ENCODE measurements at places on chromosomes 6 and 20.
A peak's percentile ranks its signal among the peaks of the same experiment; 100 is the strongest.

- no peak for DNase-seq
Observed at GRCh38 chr20:63697357-63697867, 960 bp downstream of the TNFRSF6B start.

GRCh38 chr6:118551063-118552053 lies 3.3 kb downstream of the PLN start:
- DNase-seq = peak; percentile 45

DNA sequence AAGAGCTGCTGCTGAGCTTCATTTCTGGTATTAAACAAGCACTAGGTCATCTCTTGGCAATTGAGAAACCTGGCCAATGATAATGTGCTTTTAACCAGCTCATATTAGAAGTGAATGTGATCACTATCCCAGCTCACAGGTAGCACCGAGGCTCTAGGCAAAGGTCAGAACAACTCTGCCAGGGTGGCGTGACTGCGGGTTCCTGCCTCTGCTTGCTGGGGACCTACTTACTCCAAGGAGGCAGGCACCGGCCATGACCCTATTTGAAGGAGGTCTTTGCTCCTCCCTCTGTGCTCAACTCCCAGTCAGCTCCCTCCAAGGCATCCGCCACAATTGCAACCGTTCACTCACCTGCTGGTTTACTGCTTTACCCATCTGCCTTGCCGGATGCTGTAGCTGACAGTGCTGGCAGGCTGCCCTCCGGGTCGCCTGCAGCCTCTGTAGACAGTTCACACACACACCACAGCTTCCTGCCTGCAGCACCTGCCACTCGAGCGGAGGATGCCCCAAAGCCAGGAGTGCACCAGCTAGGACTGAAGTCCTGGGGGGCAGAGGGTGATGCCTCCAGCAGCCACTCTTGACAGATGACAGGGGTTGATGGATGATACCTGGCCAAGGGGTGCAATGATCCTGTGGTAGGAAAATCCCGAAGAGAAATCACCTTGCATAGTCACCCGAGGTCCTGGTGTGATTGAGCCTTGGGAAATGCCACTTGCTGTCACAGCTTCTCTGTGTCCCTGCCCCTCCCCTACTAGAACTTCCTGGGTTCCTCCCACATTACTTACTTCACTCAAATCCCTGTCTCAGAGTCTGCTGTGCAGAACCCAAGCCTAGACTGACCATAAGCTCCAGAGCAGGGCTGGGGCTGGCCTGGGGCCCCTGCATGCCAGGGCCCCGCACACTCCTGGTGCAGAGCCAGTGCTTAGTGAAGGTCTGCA lies 8.8 kb upstream of the VSX1 start:
- DNase-seq = peak; percentile 80

DNA sequence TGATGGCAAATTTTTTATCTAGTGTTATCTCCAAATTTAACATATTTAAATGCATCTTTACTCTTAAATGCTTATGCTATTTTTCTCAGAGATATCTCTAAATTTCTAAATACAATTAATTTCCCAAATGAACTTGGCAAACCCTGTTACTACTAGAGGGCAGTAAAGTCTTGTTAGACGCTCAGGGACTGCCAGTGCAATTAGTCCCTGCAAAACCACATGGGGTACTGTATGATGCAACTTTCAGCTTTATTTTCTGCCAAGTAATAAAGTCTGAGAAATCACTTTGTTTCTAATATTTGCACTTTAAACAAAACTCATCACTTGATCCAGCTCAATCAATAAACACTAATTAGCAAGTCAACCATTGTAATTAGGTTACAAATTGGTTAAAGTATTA lies 76.0 kb upstream of the ADGRB3 start:
- peak; percentile 37 for DNase-seq

- DNase-seq = peak; percentile 26
Observed at GRCh38 chr6:41705996-41706835, 29.2 kb downstream of the TFEB start.

DNA sequence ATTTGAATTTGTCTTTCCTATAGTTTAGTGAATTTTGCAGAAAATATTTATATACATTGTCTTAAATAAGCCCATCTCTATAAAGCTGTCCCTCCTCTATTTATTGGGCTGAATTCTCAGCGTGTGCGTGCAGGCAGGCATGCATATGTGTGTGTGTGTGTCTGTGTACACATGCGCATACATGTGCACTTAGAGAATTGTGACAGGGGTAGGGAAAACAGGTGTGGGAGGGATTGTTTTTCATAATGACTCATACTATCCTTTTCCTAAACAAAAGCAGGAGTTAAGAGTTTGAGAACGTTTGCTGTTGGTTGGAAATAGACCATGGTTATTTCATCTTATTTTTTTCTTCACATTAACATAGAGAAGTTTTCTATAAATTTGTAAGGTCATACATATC lies 43.4 kb upstream of the FABP7 start:
- peak; percentile 10 for DNase-seq

DNA sequence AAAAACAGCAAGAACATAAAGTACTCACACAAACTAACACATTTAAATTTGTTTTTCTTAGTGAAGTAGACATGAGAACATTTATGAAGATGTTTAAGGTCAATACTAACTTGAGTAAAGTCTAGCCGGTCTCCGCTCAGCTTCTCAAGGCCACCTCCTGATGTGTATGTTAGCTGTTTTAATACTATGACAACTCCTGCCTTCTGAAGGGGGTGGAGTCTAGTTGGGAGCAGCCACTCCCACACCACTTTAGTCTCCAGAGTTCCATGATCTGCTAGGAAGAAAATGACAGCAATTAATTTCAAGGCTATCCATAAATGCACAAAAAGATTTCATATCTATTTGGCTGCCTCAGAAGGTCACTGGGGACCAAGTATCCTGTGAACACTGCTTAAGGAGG lies at the start of gene GSTA3:
GSTA3 (minus strand) TSS at position 168 of the 400 bp plus-strand sequence. CDS start 3,864 bp downstream, outside the sequence.
- DNase-seq = no peak

DNA sequence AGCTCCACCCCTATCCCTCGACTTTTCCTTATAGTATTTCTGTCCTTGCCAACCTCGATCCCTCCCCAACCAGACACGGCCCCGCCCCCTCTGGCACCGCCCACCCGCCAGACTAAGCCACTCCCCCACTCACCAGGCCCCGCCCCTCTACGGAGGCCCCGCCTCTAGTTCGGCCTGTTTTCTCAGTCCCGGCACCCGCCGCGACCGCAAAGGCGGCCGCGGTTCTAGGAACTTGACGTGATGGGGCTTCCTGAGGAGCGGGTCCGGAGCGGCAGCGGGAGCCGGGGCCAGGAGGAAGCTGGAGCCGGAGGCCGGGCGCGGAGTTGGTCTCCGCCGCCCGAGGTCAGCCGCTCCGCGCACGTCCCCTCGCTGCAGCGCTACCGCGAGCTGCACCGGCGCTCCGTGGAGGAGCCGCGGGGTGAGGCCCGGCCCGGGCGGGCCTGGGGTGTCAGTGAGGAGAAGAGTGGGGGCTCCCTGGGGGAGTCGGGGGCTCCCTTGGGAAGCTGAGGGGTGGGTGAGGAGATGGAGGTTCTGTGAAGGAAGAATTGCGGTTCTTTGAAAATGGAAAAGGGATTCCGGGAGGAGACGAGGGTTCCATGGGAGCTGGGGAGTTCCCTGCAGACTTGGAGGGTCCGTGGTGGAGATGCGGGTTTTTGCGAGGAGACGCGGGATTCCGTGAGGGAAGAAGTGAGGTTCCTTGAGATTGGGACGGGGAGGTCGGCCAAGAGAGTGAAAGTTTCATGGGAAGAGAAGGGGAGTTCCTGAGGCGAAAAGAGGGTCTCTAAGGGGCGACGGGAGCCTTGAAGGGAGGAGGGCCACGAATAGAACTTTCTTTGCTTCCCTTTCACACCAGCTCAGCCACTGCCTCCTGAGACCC lies at the start of gene ACSS2:
ACSS2 (plus strand) TSS at position 207 of the 877 bp plus-strand sequence; CDS start at position 241, 34 bp downstream.
- DNase-seq = no peak

- DNase-seq = no peak
Observed at GRCh38 chr6:79941489-79942151, 5.7 kb downstream of the ELOVL4 start.

GRCh38 chr6:57130661-57131177 lies 40.7 kb downstream of the ZNF451 start:
- DNase-seq = no peak

DNA sequence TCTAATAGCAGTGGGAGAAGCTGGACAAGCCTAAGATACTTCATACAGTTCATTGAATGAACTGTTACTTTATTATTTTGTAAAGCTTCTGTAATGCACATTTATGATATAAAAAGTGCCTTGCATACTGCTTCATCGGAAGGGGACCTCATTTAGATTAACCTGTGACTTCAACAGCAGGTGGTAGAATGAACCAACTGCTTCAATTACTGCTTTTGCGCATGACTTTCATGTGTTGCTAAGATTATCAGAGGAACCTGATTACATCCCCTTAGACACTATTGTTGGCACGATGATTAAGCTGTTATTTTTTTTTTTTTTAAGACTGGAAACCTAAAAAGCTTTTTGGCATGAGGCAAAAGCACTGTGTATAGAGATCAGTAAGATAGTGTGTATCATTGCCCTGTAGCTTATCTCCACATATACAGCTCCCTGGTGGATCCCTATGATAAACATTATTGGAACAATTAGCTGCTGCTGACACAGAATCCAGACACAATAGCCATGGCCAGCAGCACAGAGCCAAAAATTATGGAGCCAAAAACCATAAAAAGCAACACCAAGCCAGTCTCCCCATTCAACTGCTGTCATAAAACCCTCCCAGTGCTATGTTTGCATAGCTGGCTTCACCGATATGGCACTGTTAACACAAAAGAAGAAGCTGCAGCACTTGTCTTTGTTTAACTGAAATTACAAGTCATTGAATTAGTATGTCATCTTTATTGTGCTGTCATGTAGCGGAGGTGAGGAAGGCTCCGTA lies 731.6 kb upstream of the MMS22L start:
- peak; percentile 83 for DNase-seq

DNA sequence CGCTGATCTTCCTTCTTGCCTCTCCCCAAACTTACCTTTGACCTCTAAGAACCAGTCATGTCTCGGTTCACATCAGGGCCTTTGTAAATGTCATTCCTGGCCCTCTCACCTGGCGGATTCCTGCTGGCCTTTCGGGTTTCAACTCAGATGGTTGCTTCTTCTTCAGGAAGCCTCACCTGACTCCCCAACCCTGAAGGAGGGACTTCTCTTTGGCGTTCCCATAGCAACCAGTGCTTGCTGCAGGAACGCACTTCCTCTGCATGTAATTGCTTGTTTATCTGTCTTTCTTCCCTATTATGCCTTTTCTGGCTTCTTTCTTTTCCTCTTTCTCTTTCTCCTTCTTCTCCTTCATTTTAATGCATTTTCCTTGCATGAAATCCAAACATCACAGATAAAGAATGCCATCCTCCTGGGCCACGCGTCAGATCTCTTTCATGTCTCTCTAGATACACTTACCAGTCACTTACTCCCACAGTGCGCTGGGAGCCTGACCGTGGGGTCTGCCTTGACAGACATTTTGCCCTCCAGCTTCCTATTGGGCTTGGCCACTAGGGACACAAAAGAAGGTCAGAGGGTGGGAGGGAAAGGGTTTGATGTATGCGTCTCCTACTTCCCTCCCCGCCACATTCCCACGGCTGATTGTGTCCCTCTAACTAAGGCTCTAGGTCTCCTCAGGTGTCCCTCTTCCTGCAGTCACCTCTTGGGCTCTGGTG lies 295.7 kb upstream of the TSHZ2 start:
- no peak for DNase-seq

GRCh38 chr6:70706491-70707123 lies 38.9 kb downstream of the SMAP1 start:
- DNase-seq = peak; percentile 46

DNA sequence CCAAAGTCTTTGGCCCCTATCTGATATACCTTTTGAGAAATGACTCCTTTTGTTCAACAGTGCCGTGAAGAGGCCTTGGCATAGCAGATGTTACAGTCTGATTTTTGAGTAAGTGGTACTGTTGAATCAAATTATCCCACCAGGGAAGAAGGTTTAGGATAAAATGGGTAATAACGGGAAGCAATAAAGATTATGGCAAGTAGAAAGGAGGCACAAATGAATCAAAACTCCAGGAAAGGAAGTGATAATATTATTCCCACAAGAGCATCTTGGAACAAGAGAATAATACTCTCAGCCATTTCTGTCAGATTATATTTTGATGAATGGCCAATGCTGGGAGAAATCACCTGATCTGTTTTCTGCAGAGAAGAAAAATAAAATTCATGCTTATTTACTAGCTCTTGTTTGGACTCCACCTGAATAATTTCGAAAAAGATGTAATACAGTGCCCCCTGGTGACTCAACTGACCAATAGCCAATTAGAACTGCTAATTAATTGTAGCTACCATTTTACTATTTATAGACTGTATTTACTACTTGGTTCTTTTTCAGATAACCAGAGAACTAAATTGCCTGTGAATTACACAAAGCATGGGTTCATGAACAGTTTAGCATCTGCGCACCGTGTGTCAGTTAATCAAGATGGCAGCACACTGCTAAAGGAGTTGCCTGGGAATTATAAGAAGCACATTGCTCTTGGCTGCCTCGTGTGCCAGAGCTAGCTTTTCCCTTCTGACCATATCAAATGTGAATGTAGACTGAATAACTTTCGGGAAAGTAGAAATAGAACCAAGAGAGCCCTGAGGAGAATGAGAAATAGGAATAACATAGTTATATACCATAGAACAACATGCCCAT lies 78.5 kb upstream of the TRDN start:
- DNase-seq = peak; percentile 2

DNA sequence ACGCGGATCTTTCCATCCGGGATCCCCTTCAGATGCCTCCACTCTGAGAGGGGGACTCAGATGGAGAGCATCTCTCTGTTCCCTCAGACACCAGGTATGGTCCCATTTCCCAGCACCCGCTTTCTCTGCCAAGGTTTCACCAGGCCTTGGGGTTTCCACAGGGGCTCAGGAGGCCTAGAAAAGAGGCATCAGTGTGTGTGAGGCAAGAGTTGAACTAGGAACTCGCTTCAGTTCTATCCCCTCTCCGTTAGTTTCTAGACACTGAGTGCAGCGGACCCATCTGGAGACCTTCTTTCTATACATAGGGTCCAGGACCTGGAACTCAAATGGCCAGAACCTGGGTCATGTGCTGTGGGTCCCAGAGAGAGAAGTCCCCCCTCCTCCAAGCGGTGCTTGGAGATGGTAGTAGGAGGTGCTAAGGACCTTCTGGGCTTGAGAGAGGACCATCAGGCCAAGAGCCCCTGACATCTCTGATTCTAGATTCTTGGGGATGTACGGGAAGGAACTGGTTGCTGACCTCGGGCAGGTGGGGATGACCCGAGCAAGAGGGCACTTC lies 2.1 kb downstream of the SLC12A5 start:
- DNase-seq = no peak

GRCh38 chr20:4043796-4044195 lies 28.4 kb upstream of the RNF24 start:
- no peak for DNase-seq

GRCh38 chr6:34292954-34293353 lies 44.1 kb upstream of the SMIM29 start:
- DNase-seq = no peak

DNA sequence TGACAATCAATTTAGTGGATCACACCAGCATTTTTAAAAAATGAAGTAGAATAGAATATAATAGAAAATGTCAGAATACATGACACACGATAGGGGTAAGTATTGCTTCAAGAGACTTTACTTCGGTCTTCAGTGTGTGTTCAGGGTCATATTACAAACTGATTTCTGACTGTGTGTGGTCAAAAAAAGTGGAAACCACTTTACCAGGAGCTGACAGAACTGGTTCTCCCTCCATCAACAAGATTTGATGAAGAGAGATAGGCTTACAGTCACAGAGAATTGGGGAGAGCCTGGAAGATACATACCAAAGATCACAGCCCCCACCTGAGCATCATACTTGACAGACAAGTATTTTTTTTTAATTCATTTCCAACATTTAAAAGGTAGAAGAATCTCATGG lies 21.7 kb downstream of the ARMC2 start:
- DNase-seq = no peak

GRCh38 chr20:58081846-58082245 lies 146.6 kb downstream of the ANKRD60 start:
- DNase-seq = no peak

Measured in NCI-H2081 (cell line).